NCI-H1930 (cell line): ENCODE measurements at places on chromosomes 2 and 18.

DNA sequence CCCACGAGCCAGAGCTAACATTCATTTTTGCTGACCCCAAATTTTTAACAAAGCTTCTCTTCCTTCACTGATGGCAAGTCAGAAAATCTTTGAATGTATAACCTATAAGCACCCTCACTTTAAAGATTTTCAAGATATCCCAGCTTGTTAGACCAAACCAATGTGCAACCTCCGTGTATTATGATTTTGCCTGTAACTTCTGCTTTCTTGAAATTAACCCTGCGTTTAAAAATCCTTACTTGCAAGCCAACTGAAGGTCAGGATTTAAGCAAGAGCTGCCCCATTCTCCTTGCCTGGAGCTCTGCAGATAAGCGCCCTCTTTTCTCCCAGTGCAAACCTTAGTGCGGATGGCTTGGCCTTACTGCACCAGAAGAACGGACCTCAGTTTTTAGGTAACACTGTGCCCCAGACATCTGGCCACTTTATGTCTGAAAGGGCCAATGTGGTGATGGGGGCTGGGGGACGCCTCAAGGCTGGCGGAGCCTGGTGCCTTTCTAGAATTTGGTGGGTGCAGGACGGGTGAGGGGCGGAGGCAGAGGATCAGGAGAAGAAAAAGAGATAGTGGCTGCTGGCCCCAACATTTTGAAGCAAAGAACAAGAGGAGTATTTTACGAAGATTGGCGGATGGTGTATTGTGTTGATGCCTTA lies 805 bp upstream of the TNFRSF11A start:
- DNase-seq, result no peak

GRCh38 chr2:53075760-53076159 lies 691.8 kb upstream of the CHAC2 start:
- no peak for DNase-seq

- no peak for DNase-seq
These were observed 891.4 kb downstream of the CCDC85A start for GRCh38 chr2:57075226-57075625.

GRCh38 chr2:218041302-218042168 lies 27.5 kb upstream of the RUFY4 start:
- no peak for DNase-seq

- no peak for DNase-seq
These were observed 6.4 kb upstream of the ANO7 start for GRCh38 chr2:241182126-241182525.

DNA sequence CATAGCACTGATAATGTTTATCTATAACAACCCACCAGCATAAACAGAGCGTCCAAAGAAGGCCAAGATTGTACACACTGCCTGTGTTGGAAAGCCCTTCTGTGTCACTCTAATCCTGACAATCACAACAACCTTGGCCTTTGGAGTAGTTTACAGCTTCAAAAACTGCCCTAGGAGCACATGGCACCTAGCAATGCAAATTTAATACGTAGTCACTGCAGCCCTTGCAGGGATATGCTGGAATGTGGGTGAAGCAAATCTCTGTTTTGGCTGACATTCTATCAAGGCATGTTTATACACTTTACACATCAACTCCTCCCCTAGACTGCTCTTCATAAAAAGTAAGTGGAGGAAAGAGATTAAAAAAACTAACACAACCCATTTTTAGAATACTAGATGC lies 66.8 kb downstream of the GRB14 start:
- no peak for DNase-seq

GRCh38 chr2:119197529-119198239 lies 25.9 kb upstream of the STEAP3 start:
- no peak for DNase-seq

DNA sequence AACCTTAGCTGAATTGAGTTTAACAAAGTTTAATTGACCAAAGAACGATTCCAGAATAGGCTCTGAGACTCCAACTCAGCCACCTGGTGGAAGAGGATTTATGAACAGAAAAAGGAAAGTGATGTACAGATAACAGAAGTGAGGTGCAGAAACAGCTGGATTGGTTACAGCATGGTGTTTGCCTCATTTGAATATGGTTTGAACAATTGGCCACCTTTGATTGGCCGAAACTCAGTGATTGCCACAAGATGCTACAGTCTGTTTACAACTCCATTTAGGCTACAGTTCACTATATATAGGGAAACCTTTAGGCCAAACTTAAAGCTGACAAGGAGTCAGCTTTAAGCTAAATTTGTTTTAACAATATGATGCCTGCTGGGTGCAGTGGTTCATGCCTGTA lies 28.1 kb upstream of the SLC35G4 start:
- no peak for DNase-seq

DNA sequence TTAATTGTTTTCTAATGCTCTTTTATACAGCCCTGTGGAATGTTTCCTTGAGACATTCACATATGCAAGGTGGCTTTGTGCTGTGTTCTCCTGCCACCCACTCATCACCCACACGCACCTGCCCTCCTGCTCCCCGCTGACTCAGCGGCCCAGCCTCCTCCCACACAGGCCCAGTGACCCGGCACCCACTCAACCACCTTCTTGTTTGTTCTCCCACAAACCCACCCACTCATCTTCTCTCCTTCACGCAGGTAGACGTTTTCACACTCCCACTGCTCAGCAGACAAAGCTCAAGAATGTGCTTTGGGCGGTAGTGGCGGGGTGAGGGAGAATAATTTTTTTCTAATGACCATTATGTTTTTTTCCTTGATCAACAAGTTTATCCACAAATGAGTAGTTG lies 28.6 kb upstream of the NEMP2 start:
- no peak for DNase-seq

DNA sequence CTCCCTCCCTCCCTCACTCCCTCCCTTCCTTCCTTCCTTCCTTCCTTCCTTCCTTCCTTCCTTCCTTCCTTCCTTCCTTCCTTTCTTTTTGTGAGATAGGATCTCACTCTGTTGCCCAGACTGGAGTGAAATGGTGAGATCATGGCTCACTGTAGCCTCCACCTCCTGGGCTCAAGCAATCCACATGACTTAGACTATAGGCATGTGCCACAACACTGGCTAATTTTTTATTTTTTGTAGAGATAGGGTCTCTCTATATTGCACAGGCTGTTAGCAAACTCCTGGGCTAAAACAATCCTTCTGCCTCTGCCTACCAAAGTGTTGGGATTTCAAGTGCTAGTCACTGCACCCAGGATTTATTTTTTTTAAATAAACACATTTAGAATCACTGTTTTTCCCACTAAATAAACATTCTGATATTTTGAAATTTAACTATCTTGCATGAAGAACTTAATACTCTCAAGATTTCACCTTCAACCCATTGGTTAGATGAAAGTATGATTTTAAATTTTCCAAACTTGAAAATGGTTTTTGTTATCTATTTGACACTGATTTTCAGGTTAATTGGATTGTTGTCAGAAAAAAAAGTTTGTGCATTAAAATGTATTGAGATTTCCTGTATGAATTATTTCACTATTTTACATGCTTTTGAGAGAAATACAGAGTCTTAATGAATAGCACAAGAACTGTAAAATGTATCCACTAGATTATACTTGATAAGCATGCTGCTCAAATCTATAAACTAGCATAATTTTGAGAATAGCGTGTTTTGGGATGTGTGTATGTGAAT lies 745.1 kb downstream of the TSN start:
- DNase-seq, result no peak

- no peak for DNase-seq
These were observed 658.3 kb upstream of the NXPH2 start for GRCh38 chr2:139438478-139438877.

DNA sequence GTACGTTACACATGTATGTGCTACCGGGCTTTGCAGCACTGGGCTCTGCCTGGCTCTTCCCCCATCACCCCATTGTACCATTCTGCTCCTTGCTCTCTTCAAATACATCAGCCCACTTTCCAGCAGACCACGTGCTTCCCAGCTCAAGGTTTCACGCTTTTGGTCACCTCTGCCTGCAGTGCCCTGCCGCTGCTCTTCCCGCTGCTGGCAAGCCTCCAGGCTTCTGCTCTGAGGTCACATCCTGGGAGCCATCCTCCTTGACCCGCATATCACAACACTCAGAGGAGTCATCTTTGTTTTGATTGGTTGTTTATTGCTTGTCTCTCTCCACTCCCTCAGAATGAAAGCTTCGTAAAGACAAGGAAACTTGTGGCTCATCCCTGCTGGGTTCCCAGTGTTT lies 34.1 kb downstream of the KIF5C start:
- no peak for DNase-seq

- no peak for DNase-seq
These were observed 1.7 kb downstream of the TMSB10 start for GRCh38 chr2:84906900-84907714.

- DNase-seq, result no peak
These were observed 133.6 kb upstream of the XPO1 start for GRCh38 chr2:61671561-61672315.

DNA sequence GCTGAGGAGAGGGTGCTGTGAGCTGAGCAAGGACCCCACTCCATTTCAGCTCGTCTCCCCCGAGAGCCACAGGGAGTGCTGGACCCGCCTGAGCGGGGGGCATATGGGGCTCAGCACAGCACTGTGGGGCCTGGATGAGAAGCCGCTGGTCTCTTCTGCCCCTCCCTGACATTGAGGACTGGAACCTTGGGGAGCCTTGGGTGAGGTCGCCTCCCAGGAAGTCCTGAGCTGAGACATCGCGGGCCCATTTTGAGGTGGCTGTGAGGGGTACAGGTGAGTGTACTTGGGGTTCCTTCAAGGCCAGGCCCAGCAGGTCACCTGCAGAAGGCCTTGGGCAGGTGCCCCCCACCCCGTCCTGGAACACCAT lies 3.1 kb upstream of the AQP12A start:
- DNase-seq, result no peak

GRCh38 chr18:46362533-46362932 lies 258.3 kb downstream of the HAUS1 start:
- DNase-seq, result no peak

DNA sequence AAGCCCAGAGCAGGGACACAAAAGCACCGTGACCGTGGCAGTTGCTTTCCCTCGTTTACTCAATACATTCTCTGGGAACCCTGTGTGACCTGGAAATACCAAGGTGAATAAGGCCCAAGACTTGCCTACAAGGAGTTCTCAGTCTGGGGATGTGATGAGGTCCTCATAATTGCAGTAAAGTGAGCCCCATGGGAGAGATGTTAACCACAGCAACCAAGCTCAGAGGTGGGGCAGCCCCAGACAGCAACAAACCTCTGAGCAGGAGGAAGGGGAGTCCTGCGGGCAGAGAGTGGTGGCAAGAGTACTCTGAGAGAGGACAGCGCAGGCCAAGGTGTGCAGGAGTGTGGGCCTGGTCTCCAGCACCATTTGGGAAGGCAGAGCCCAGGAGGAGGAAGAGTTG lies 91.6 kb downstream of the TTC32 start:
- DNase-seq, result no peak

DNA sequence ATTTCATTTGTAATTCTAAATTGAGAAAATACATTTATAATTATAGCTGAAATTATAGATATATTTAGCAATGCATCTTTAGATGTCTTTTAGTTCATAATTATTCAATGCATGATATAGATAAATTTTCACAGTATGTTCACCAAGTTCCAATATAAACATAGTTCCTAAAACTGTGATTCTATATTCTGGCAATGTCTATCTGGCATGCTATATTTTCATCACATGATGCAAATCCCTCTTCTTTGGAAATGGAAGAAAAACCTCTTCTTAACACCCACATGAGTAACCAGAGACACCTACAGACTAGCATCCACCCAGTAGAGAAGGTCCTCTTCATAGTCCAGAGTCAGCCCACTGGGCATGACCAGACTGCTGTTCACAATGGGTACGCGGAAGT lies 135.8 kb downstream of the DHRS9 start:
- no peak for DNase-seq

DNA sequence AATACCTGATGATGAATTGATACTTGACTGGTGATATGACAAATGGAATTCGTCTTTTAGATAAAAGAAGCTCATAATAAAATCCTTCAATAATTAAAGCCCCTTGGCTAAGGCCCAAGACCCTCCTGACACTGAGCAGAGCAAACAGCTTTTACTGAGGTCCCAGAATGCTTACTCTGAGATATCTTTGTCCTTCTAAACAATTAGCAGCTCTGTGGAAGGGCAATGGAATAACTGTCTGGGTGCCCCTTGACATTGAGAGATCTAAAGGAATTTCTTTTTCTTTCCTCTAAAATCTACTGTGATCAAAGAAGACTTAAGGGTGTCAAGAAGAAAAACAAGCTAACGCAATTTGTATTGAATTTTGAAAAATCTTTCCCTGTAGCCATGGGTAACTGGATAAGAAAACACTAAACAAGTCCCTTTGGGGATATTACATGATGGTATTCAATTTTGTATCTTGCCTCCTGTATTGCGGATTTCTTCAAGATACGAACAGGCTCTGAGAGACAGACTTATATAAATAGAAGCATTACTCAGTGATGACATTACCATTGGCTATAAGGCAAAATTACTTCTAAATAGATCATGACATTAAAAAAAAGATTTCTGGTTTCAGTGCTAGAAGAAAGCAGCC lies 128.8 kb downstream of the MREG start:
- DNase-seq, result no peak

GRCh38 chr2:74290466-74291217 lies 52.6 kb downstream of the SLC4A5 start:
- DNase-seq, result no peak

GRCh38 chr18:13323186-13323585 lies 104.6 kb downstream of the LDLRAD4 start:
- DNase-seq, result no peak

DNA sequence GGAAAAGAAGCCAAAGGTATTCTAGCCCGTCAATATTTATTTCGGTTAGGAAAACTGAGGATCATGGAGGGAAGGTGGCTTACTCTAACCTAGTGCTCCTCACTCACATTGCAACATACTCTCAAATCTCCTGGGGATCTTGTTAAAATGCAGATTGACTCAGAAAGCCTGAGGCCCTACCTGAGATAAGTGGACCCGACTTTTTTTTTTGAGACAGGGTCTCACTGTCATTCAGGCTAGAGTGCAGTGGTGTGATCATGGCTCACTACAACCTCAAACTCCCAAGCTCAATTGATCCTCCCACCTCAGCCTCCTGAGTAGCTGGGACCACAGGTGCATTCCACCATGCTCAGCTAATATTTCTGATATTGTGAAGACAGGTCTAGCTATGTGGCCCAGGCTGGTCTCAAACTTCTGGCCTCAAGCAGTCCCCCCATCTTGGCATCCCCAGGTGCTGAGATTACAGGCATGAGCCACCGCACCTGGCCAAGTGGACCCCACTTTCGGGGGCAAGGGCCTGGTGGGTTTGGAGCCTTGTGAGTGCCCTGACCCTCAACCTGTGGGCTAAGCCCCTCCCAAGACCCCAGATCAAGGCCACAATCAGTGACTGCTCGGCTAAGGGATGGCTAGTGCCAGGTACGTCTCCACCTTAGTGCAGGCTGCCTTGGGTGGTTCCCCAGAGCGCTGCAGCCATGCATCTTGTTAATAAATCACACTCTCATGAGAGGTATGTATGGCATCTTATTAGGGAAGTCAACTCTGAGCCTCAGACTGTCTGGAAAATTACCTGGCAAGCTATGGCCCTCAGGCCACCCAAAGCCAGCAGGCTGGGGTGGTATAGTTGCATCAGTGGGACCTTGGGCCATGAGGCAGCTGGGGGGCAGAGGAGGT lies 1.1 kb upstream of the NEURL3 start:
- DNase-seq, result no peak

GRCh38 chr2:201448701-201449100 lies 2.6 kb downstream of the TRAK2 start:
- DNase-seq, result no peak

- no peak for DNase-seq
These were observed 515.4 kb upstream of the CDH2 start for GRCh38 chr18:28692337-28692736.
